Suprapubic skin (tissue), 4 donors: ENCODE measurements at places on chromosomes 4 and X.
A peak's percentile ranks its signal among the peaks of the same experiment; 100 is the strongest.

DNA sequence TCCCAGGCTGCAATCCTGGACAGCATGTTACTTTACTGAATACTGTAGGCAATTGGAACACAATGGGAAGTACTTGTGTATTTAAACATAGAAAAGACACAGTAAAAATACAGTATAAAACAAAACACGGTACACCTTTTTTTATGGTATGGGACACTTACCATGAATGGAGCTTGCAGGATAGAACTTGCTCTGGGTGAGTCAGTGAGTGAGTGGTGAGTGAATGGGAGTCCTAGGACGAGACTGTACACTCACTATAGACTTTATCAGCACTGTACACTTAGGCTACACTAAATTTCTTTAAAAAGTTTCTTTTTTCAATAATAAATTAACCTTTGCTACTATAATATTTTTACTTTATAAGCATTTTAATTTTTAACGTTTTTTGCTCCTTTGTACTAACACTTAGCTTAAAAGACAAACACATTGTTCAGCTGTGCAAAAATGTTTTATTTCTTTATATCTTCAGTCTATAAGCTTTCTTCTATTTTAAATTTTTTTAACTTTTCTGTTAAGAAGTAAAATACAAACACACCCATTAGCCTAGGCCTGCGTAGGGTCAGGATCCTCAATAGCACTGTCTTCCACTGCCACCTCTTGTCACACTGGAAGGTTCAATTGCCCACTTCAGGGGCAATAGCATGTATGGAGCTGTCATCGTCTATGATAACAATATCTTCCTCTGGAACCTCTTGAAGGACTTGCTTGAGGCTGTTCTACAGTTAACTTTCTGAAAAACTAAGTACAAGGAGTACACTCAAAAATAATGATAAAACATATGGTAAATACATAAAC lies 293.5 kb upstream of the FSTL5 start:
- DNase-seq: no peak

- no peak for DNase-seq
Observed at GRCh38 chr4:187077744-187078401, 354.2 kb upstream of the FAT1 start.

GRCh38 chr4:186726426-186727168 lies 2.9 kb upstream of the FAT1 start:
- peak; percentile 82 for DNase-seq

GRCh38 chr4:69811166-69811565 lies 48.8 kb downstream of the SULT1E1 start:
- DNase-seq: no peak
